ENCODE measurements at places on chromosomes 11 and 22. TPM values are rescaled to one million over a fixed set of nuclear protein-coding genes. Genes with fewer than 3 reads are reported as not detected.

HORMAD2 gene
- total RNA-seq, result not detected

MS4A12 gene
- total RNA-seq, result not detected

DNA sequence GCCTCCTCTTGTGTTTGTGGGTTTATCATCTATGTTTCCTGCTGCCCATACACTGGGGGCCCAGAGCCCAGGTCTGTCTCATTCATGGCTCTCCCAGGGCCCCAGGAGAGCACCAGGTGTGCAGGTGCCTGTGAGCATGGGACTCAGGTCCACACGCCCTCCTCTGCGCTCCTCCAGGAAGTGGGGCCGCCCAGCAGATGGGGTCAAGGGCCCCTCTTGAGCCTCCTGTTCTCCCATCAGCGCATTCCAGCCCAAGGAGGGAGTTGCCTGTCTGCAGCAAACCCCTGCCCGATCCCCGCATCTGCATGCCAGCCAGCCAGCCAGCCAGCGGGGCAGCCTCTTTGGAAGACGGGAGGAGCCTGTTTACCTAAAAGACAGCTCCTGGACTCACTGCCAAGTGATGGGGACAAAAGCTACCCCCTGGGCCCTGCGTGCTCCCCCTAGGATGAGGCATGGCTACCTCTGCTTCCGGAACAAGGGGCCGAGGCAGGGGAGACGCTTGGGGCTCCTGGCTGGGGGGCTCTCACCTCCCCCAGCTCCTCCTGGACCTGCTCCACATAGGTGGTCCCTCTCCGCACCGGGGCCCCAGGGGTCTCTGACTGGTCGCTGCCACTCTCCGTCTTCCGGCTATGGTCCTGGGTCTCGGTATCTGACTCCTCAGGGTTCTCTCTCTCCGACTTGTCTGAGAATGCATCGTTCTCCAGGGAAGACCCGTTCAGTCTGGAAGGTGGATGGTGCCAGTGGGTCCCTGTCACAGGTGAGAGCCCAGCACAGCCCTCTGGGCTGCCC, 49.7 kb upstream of the CARS1 start:
- DNase-seq, result no peak

- DNase-seq, result no peak
Measured at GRCh38 chr11:73406131-73406530, 29.9 kb downstream of the RELT start.

CCDC86 gene
- 13.5 TPM for total RNA-seq

TMPRSS5 gene
- total RNA-seq, result 2.0 TPM
